ENCODE measurements at places on chromosomes 6 and 20. TPM values are rescaled to one million over a fixed set of nuclear protein-coding genes. Genes with fewer than 3 reads are reported as not detected.
A peak's percentile ranks its signal among the peaks of the same experiment; 100 is the strongest.

DNA sequence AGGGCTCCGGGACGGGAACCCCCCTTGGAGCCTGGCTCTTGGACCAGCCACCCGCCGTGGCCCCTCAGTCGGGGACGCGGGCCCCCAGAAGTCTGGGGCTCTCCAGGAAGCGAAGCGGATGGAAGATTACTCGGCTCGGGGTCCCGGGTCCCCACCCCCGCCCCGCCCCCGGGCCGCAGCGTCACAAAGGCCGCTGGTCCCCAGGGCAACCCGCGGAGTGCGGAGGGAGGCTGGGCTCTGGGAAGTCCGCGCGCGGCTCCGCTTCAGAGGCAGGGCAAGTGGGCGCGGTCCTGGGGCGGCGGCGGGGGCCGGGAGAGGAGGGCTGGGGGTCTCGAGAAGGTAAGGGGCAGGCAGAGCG is at the start of gene FNDC11:
Gene FNDC11, plus strand, starts transcription at position 227 of the 358 bp plus-strand sequence. CDS start 1,505 bp downstream, outside the sequence.
- DNase-seq = no peak

DNA sequence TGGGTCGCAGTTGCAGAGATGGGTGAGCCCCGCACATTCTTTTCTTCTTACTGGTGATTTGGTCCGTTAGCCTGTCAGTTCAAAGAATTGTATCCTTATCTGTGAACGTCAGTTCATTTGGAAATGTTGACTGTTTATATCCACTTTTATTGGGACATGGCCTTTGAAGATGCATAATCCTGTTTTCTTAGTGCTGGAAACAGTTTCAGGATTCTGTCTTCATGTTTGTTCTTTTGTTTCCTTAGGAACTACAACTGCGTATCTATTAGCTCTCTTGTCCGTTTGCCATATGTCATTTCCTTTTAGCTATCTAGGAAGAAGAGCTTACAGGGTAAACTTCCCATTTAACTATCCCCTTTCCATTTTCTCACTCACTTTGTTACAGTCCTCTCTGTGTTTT is 35.0 kb upstream of the TULP1 start:
- DNase-seq = no peak

DNA sequence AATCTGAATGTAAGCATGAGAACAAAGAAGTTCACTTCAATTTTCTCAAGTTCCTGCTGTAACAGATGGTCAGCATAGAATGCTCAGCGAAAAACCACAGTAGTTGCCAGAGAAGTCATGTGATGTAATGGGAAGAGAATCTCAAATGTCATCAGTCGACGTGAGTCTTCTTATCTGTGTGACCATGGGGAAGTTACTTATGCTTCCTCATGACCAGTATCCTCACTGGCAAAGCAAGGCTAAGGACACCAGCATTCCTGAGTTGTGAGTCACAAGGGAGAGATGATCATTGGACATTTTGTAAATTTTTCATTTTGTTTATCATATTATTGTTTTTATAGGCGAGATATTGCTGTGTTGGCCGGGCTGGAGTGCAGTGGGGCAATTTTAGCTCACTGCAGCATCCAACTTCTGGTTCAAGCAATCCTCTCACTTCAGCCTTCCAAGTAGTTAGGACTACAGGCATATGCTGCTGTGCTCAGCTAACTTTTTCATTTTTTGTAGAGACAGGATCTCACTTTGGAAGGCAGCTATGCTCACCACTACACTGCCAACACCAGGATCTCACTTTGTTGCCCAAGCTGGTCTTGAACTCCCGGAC is 21.9 kb downstream of the SGK1 start:
- peak; percentile 97 for DNase-seq

- DNase-seq = no peak
Measured at GRCh38 chr6:56435754-56436153, 188.4 kb upstream of the COL21A1 start.

DNA sequence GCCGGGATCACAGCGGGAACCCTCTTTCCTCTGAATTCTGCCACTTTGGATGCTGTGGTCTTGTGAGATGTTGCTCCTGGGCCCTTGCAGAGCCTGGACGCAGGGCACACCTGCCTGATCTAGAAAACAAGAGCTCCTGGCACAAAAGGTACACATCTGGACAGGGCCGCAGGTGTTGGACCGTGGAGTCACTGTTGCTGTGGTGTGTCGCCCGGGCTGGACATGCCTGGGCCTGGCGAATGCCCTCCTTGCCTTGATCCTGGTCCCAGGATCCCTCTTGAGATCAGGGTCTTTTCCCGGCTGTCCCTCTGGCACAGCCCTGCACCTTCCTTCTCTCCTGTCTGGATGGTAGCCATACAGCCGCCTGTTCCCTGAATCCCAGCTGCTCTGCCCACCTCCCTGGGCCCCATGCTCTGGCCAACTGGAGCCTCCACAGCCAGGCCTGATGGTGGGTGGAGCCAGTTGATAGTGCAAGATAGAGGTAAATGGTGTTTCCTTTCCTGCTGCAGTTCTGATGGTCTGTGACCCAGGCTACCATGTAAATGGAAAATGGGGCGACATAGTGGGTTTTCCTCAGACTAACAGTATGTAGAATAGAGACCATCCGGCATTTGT is 5.0 kb downstream of the FOXP4 start:
- DNase-seq = no peak

DNA sequence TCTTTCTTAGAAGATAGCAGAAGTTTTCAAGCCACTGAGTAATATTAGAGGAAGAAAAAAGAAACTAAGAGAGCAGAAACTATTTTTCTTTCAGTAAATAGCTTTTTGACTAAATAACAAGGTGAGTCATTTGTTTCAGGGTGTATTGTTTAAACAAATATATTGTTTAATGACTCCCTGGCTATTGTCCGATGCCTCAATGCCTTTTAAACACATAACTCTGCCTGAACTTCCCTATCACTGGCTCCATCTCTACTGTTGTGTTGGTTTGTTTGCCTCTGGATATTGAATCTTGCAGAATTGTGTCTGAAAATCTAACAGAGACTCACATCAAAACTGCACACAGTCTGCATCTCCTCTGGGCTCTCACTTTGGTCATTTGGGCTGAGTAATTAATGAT is 19.6 kb upstream of the CLIC5 start:
- no peak for DNase-seq

DNA sequence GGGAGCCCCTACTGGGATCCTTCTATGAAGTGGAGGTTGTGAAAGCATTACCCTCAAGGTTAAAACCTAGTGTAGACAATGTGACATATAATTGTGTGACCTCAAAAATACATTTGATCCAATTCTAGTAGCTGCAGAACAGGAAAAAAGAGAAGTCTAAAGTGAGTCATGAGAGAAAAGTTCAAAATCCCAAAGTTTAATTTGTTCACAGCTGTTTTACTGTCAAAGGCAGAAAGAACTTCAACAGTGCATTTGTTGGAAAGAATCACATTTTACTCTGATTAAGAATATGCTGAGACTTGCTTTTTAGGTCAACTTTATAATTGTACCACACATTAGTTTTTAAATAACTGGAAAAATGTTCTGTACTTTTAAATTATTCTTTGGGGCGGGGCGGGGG is 1027.4 kb upstream of the FLRT3 start:
- no peak for DNase-seq

- DNase-seq = no peak
Measured at GRCh38 chr20:4369119-4369797, 352.5 kb upstream of the PRND start.

- no peak for DNase-seq
Measured at GRCh38 chr20:15613530-15613929, 959.7 kb downstream of the KIF16B start.

NT5E gene
- 335 TPM for total RNA-seq

MCCD1 gene
- not detected for total RNA-seq

SNRNP48 gene
- total RNA-seq = 14.1 TPM

PSORS1C2 gene
- not detected for total RNA-seq

IL17A gene
- total RNA-seq = not detected

TREM2 gene
- total RNA-seq = not detected

CFB gene
- 0.48 TPM for total RNA-seq

All from HFFc6 (cell line).